ENCODE measurements at places on chromosomes 5 and 9.

DNA sequence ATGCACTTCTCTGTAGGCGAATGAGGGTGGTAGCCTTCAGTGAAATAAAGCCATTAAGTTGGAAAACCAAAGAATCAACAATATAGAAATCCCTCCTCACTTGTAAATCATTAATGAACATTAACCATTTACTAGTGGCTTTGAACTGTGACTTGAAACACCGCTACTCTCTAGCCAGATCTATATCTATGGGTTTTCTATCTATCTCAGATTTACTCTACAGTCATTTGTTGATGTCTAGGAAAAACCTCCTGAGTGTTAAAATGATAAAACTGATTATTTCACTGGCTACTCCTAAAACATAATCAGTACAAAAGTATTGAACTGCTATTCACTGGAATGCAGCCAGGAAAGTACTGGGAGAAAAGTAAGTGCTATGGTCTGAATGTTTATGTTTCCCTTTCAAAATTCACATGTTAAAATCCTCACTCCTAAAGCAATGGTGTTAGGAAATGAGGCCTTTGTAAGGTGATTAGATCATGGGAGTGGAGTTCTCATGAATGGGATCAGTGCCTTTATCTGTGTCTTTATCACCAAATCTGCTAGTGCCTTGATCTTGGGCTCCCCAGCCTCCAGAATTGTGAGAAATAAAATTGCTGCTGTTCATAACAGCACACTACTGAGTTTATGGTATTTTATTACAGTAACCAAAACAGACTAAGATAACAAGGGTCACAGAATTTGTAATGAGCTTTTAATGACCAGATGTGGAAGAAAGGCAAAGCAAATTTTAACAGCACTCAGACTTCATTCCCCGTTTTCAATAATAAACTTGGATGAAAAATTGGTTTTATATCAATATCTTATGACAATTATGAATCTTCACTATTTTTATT lies 8.6 kb upstream of the OXCT1 start:
- H3K27ac ChIP-seq: no peak overlapping the region
- no peaks in the 10 kb centered on the region for H3K36me3 ChIP-seq
- no peak for DNase-seq
- H3K4me3 ChIP-seq: no peak overlapping the region

GRCh38 chr5:56755036-56755555 lies 60.3 kb upstream of the MAP3K1 start:
- no peaks in the 10 kb centered on the region for H3K4me1 ChIP-seq
- H3K4me3 ChIP-seq: no peak overlapping the region
- H3K36me3 ChIP-seq: no peaks in the 10 kb centered on the region
- no peak overlapping the region for H3K27ac ChIP-seq
- no peak for DNase-seq

DNA sequence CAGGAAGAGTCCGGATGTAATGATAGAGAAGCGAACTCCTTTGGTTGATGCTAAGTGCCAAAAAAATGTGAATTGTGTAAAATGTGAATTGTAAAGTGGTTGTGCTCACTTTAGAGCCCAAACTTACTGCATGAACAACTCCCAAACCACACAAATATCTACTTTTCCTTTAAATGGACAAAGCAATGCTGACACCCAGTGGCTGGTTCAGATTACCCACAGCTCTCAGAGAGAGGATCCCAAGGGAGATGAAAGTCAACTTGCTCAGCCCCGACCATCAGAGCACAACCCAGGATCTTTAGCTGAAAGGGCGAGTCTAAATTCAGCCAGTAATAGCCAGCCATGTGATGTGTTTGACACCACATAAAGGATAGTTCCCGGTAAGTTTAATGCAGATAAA lies 133.7 kb downstream of the NMUR2 start:
- no peaks in the 10 kb centered on the region for H3K36me3 ChIP-seq
- no peaks in the 10 kb centered on the region for H3K4me1 ChIP-seq
- DNase-seq: no peak
- H3K27me3 ChIP-seq: no peaks in the 10 kb centered on the region

DNA sequence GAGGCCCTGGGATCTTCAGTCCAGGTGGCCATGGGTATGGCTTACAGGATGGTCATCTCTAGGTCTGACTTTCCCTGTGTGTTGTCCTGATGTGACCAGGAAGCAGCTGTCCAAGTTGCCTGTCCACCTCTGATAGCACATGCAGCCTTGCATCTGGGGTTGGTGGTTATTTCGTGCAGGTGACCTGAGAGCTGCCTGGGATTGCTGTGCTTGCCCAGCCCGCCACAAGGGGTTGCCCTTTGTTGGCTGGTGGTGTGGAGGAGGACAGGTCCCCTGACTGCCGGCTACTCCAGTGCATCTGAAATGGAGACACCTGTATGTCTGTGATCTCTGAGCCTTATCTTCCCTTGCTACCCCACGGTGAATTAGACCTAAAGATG lies 212.6 kb downstream of the ARHGAP26 start:
- DNase-seq: no peak
- H3K27ac ChIP-seq: peak overlapping the region; percentile 72
- no peaks in the 10 kb centered on the region for H3K36me3 ChIP-seq

GRCh38 chr5:148937239-148937638 lies 110.8 kb downstream of the ADRB2 start:
- no peaks in the 10 kb centered on the region for H3K27me3 ChIP-seq
- no peaks in the 10 kb centered on the region for H3K36me3 ChIP-seq
- no peak overlapping the region for H3K27ac ChIP-seq
- DNase-seq: no peak

DNA sequence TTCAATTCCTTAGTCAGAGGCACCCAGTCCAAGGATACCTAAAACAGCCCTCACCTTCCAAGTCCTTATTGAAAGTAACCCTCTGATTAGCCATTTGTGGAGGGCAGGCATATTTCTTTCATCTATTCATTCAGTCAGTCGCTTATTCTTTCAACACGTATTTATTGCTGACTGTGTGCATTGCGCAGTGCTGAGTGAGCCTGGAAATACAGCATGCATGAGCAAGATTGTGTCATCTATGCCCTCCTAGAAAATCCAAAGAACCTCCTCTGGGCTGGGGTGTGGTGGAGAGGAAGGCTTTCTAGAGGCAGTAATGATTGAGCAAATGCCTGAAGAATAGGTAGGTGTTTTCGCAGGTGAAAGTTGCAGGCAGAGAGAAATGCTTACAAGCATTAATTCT lies 8.5 kb upstream of the FEM1C start:
- H3K27ac ChIP-seq: no peak overlapping the region
- H3K27me3 ChIP-seq: no peaks in the 10 kb centered on the region
- no peaks in the 10 kb centered on the region for H3K4me1 ChIP-seq
- no peak for DNase-seq
- H3K4me3 ChIP-seq: no peak overlapping the region
- H3K36me3 ChIP-seq: no peaks in the 10 kb centered on the region

- H3K27me3 ChIP-seq: no peaks in the 10 kb centered on the region
- H3K36me3 ChIP-seq: no peaks in the 10 kb centered on the region
- no peak for DNase-seq
- no peaks in the 10 kb centered on the region for H3K4me1 ChIP-seq
- no peak overlapping the region for H3K4me3 ChIP-seq
These were observed 100.4 kb downstream of the LURAP1L start for GRCh38 chr9:12875191-12875590.

DNA sequence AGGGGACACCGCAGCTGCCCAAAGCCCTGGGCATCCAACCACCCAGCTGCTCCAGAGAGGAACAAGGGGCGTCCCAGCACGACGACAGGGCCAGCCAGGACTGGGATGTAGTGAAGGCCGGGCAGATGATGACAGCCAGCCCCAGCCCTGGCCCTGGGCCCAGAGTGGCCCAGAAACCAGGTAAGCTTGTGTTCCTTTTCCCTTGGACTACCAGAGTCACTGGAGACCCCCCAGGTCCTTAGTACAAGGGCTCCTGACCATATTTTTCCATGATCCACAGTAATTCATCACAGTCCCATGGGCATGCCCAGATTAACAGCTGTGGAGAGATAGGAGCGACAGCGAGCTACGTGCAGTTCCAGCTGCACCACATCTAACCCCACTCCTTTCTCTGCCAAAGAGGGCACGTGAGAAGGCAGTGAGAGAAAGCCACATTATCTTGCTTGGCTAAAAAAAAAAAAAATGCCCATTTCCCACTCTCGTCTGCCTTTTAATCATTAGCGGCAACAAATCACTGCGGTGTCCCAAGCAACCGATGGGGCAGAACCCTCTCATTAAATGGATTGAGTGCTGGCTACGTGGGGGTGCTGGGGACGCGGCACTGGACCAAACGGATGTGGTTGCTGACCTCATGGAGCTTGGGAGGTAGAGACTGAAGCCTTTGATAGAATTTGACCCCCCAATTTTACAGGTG lies 21.7 kb upstream of the SYNPO start:
- H3K36me3 ChIP-seq: no peaks in the 10 kb centered on the region
- H3K27ac ChIP-seq: peak overlapping the region; percentile 47
- DNase-seq: no peak
- H3K27me3 ChIP-seq: no peaks in the 10 kb centered on the region
- H3K4me1 ChIP-seq: peaks cover 5% of the 10 kb centered on the region
- no peak overlapping the region for H3K4me3 ChIP-seq

DNA sequence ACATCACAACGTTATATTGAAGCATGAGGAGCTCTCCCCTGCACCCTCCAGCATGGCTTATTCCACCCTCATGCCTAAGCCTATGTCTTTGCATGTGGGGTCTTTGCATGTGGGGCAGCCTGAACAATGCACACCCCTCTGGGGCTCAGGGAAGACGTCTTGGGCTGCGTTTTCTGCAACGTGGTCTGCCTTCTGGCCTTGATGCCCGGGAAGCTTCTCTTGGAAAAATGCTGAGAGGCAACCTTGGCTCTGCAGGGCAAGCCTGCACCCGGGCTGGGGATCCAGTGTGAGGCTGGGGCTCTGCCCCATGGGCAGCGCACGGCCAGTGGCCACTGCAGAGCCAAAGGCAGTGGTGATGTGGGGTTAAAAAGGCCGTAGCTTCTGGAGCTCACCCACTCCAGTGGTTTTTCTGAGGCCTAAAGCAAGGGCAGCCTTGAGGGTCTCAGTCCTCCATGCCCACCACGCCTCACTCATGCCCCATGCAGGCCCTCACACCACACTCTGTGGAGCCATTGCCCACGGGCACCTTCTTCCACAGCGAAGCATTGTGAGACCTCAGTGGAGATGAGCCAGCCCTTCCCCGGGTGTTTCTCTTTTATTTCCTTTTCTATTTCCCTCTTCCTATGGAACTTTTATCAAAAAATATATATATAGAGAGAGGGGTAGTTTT lies 112.2 kb downstream of the MRPL36 start:
- no peaks in the 10 kb centered on the region for H3K27me3 ChIP-seq
- H3K4me3 ChIP-seq: no peak overlapping the region
- no peak overlapping the region for H3K27ac ChIP-seq

DNA sequence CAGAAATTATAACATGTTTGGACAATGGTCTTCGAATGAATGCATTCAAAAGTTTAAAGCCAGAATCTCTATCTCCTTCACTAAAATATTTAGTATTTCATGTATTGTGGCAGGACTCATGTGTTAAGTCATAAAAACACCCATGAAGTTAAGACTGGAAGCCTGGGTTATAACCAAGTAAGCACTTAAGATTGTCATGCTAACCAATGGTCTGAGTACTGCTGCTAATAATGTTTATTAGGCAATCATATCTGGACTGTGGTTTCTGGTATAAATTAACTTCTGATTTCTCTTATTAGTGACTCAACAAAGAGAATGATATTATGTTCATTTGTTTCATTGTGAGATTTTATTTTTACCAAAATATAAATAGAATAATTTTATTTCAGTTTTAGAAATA lies 297.9 kb upstream of the EDIL3 start:
- no peak overlapping the region for H3K27ac ChIP-seq
- no peak overlapping the region for H3K4me3 ChIP-seq
- H3K4me1 ChIP-seq: no peaks in the 10 kb centered on the region
- no peaks in the 10 kb centered on the region for H3K36me3 ChIP-seq
- H3K27me3 ChIP-seq: no peaks in the 10 kb centered on the region

DNA sequence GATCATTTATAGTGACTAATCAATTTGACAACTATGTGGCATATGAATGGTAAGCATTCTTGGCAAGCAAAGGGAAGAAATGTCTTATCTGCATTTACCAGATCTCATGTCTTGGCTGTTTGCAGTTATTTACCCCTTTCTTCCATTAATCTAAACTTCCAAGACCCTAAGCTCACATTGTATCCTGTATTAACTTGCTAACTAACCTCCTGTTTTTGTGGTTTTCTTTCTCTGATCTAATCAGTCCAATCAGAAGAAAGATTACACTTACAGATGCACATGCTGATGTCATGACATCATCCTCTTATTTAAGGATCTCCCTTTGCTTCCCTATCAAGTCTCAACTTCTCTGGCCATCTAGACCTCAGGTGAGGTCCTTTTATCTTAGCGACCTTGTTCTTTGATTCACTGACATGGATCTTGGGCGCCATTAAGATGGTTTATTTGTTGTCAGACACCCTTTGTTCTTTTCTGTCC lies 95.5 kb downstream of the F2RL2 start:
- H3K4me3 ChIP-seq: no peak overlapping the region
- no peak for DNase-seq
- no peaks in the 10 kb centered on the region for H3K27me3 ChIP-seq
- no peak overlapping the region for H3K27ac ChIP-seq
- no peaks in the 10 kb centered on the region for H3K4me1 ChIP-seq

GRCh38 chr9:115972362-115972761 lies 181.2 kb upstream of the PAPPA start:
- no peaks in the 10 kb centered on the region for H3K27me3 ChIP-seq
- H3K27ac ChIP-seq: no peak overlapping the region
- H3K4me3 ChIP-seq: no peak overlapping the region
- DNase-seq: no peak
- H3K4me1 ChIP-seq: no peaks in the 10 kb centered on the region

GRCh38 chr9:128716581-128717254 lies 7.2 kb downstream of the ZDHHC12 start:
- no peaks in the 10 kb centered on the region for H3K36me3 ChIP-seq
- no peaks in the 10 kb centered on the region for H3K4me1 ChIP-seq
- H3K27me3 ChIP-seq: no peaks in the 10 kb centered on the region
- DNase-seq: no peak
- H3K4me3 ChIP-seq: no peak overlapping the region

GRCh38 chr5:38319491-38319890 lies 61.1 kb downstream of the EGFLAM start:
- no peaks in the 10 kb centered on the region for H3K27me3 ChIP-seq
- DNase-seq: no peak
- H3K36me3 ChIP-seq: no peaks in the 10 kb centered on the region

DNA sequence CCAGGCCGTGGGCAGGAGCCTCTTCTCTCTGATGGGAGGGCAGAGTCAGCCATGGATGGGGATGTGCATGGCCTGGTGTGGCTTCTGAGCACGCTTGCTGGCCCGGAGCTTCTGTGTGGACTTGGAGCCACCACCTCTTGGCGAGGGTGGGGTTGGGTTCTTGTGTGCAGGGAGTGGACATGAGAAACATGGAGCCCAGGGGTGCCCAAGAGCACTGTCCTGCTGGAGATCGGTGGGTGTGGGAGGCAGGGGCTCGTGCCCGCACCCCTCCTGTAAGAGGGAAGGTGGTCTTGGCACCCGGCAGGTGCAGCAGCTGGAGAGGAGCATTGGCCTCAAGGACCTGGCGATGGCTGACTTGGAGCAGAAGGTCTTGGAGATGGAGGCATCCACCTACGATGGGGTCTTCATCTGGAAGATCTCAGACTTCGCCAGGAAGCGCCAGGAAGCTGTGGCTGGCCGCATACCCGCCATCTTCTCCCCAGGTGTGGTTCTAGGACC lies 23.8 kb downstream of the FBXW5 start:
- peaks cover 6% of the 10 kb centered on the region for H3K36me3 ChIP-seq
- no peak overlapping the region for H3K27ac ChIP-seq
- H3K4me1 ChIP-seq: no peaks in the 10 kb centered on the region

GRCh38 chr9:21764846-21765245 lies 37.6 kb upstream of the MTAP start:
- no peak overlapping the region for H3K27ac ChIP-seq
- no peak for DNase-seq
- no peak overlapping the region for H3K4me3 ChIP-seq
- no peaks in the 10 kb centered on the region for H3K27me3 ChIP-seq
- H3K4me1 ChIP-seq: no peaks in the 10 kb centered on the region
- no peaks in the 10 kb centered on the region for H3K36me3 ChIP-seq
